ENCODE measurements at places on chromosomes 2 and 18. TPM values are rescaled to one million over a fixed set of nuclear protein-coding genes. Genes with fewer than 3 reads are reported as not detected.

The RMDN2 gene
- 7.7 TPM for total RNA-seq

The STON1 gene
- 1.0 TPM for total RNA-seq

The PDK1 gene
- total RNA-seq = 4.1 TPM

The GULP1 gene
- total RNA-seq = 51.0 TPM

The DSG1 gene
- total RNA-seq = not detected

The RFTN2 gene
- 2.0 TPM for total RNA-seq
